KG1 (cell line): ENCODE measurements at places on chromosomes 2 and 18.

DNA sequence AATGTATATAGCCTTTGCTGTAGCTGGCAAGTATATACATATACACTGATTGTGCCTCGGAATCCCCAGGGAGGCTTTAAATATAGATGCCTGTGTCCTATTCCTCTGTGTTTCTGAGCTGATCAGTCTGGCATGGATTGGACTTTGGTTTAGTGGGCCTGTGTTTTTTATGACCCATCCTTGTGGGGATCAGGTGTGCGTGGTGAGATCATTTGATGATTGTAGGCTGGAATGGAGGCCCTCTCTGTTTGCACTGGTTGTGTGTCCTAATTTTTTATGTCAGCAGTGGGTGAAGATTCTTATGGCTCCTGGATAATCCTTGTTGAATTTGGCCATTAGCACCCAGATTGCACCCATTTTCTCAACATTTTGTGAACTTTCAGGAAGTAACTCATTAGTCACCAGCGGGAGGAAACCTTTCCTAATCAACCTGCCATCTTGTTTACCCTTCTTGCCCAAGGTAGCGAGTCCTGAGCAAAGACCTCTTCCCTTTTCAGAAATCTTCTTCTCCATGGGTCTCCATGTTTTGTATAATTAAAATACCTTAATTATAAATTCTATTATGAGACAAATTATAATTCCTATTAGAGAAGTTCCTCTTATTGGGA is 75.8 kb downstream of the UGGT1 start:
- DNase-seq: no peak

GRCh38 chr2:101882769-101883307 is 108.9 kb upstream of the IL1R2 start:
- no peak for DNase-seq

DNA sequence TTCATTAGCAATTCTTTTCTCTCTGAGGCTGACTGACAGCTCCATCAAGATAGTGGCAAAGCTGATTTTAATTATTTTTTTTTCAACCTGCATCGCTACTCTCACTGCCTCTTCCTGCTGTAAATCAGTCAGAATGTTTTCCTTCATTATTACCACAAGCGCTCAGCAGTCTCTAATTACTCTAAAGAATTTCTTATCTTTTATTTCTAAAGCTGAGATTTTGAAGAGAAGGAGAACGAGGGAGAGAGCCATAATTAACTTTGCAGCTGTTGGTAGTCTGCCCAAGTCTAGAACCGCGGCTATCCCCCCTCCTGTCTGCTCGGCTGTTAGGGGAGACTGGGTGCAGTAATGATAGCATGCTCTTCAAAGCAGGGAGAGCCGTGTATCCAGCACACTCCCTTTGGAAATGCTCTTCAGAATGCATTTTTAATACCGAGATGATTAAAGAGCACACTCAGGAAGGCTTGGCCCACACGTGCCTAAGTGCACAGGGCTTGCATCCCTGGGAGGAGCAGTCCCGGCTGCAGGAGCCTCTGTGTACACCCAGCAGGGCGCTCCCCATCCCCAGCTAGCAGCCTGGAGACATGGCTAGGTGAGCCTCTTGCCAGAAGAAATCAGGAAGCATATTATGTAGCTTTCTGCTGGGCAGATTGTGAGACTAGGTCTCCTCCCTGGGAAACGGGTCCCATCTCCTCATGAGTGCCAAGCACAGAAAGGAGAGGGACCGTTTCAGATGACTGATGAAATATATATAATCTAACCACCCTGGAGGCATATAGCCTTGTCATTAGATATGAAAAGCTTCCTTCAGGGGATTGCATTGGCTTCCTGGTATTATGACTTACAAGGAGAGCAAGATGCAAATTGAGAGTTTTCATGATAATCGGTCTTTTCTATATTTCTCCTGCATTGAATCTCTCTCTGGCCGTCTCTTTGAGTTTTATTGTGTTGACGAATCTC is 555.2 kb downstream of the CMPK2 start:
- no peak for DNase-seq

DNA sequence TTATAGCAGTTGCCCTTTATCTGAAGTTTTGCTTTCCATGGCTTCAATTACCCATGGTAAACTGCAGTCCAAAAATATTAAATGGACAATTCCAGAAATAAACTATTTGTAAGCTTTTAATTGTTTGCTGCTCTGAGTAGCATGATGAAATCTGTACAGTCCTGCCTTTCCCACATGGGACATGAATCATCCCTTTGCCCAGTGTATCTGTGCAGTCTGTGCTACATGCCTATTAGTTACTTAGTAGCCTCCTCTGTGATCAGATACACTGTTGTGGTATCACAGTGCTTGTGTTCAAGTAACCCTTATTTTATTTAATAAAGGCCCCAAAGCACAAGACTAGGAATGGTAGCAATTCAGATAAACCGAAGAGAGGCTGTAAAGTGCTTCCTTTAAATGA is 810.6 kb upstream of the PIK3C3 start:
- no peak for DNase-seq

DNA sequence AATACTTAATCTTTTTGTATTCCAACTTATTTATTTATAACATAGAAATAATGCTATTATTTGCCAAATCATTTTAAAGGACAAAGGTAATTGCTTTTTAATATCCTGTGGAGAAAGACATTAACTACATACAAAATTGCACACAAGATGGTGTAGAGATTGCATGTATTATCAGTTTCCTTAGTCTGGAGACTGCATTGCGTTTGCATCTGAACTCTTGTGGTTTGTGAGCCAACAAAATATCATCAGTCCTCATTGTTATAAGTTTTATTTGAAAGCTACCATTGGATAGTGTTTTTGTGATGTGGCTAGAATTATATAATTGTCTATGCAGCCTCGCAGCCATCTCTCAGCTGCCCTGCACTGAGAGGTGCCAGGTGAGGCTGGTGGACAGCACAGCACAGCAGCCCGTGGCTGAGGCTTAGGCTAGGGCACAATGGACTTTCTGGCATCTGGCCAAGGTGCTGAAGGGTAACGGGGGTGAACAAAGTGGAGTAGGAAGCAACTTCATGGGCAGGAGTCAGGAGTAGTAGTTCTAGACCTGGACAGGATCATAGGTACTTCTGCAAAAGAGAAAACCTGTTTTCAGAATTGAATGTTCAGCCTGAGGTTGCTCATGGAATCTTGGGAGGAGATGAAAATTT is 15.1 kb downstream of the RASGRP3 start:
- DNase-seq: no peak

- DNase-seq: peak; percentile 49
These were observed 159.0 kb upstream of the HAAO start for GRCh38 chr2:42951263-42951938.

- no peak for DNase-seq
These were observed 209.5 kb downstream of the UBE2E3 start for GRCh38 chr2:181189951-181190350.

DNA sequence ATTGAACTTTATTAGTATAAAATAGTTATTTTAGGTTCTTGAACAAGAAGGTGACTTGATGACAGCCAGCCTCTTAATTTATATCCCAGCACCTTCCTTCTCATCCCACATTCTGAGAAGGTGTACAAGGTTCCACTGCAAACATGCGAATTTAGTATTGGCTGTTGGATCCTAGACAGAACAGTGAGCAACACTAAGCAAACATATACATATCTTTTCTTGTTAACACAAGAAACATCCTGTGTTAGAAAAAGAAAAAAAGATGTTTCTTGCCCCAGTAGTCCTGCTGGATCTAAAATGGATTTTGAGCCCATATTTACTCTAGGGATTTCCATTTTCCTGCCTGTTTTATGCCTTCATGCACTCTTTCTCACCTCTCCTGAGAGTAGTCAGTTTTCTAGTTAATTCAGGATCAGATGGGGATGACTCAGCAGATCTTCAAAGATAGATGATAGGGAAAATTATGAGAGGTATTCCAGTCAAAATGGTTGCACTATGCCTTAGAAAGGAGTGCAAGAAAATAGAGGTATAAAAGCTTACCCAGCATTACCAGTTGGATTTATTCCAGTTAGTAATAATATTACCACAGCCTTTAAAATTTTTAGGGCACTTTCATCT is 336.5 kb downstream of the MEIS1 start:
- no peak for DNase-seq

DNA sequence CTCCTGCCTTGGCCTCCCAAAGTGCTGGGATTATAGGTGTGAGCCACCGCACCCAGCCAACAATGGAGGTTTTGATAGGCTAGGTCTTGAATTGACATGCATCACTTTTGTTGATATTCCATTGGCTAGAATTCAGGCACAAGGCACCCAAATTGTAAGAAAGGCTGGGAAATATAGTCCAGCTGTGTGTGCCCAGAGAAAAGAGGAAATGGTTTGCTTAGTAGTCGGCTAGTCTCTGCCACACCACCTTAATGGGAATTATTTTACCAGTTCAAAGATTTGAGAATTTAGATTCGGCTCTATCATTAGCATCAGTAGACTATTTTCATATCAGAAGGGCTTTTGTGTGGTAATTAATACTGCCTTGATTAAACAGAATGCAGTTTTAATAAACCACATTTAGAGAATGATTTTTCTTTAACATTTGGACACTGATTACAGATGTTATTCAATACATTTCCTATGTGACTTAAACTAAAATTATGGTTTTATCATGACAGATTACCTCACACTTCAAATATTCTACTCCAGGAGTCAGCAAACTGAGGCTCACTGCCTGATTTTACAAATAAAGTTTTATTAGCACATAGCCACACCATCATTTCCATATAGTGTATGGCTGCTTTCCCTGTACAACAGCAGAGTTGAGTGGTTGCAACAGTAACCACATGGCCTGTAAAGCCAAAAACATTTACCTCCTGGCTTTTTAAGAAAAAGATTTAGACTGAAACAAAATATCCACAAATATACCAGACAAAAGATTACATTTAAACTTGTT is 27.4 kb downstream of the DBI start:
- no peak for DNase-seq

- no peak for DNase-seq
These were observed 103.1 kb upstream of the THOC1 start for GRCh38 chr18:370751-371608.

GRCh38 chr2:19872302-19872701 is 29.5 kb downstream of the TTC32 start:
- DNase-seq: no peak

- DNase-seq: no peak
These were observed 22.3 kb downstream of the EFEMP1 start for GRCh38 chr2:55901322-55901721.

DNA sequence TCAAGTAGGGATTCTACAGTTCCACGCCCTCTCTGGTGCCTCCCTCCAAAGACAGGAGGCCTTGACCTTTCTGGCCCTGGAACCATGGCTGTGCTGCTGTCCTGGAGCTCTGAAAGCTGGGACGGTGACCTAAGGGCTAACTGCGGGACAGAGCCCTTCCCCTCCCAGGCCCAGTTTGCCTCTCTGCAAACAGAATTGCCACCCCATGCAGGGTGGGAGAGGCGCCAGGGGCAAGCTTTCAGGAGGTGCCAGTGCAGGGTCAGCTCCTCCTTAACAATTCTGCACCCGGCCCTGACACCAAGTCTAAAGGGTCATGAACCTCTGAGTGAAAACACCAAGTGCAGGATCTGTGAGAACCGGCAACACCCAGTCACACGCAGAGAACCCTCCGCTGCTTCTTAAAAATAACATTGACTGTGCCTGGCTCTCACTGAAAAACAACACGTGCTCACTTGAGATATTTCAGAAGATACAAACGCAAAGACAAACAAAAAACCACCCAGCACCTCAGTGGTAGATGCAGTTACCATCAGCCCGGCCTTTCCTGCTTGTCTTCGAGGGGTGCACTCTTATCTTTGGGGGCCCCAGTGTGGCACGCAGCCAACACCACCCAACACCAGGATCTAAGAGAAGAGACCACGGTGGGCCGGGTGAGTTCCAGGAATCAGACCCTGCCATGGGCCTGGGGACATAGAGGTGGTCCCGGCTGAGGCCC is 1.1 kb upstream of the SNED1 start:
- DNase-seq: no peak

DNA sequence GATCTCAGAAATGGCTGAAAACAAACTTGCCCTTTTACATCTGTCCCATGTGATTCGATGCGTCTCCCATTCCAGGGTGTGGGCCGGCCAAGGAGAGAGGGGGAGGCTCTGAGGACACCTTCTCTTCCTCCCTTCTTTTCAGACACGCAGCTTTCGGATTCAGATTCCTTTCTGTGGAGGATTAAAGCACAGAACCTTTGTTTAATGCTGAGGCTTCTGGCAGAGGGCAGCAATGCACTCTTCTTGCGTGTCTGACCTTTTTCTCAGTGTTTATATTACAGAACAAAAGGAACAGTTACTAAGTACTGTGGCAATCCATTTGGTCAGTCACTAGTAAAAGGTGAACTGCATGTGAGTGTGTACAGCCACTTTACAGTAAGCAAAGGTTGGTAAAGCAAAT is 268.9 kb upstream of the CCDC68 start:
- DNase-seq: no peak

DNA sequence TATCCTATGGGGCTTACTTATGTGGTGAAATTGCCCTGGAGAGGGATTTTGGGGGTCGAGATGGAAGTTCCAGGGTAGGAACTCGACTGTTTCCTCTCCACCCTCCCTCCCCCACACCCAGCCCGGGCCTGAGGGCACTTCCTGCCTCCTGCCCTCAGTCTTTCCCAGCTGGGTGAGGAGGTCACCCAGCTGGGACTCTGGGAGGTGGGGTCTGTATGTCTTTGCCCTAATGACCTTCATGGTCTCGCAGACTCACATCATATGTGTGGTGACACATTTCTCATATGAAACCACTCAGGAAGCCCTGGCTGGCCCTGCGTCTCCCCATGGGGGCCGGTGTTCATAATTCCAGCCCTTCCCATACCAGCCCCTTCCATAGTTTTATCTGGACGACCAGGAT is 12.4 kb downstream of the ATOH8 start:
- no peak for DNase-seq

GRCh38 chr2:166825914-166826313 is 62.4 kb upstream of the XIRP2 start:
- DNase-seq: no peak

DNA sequence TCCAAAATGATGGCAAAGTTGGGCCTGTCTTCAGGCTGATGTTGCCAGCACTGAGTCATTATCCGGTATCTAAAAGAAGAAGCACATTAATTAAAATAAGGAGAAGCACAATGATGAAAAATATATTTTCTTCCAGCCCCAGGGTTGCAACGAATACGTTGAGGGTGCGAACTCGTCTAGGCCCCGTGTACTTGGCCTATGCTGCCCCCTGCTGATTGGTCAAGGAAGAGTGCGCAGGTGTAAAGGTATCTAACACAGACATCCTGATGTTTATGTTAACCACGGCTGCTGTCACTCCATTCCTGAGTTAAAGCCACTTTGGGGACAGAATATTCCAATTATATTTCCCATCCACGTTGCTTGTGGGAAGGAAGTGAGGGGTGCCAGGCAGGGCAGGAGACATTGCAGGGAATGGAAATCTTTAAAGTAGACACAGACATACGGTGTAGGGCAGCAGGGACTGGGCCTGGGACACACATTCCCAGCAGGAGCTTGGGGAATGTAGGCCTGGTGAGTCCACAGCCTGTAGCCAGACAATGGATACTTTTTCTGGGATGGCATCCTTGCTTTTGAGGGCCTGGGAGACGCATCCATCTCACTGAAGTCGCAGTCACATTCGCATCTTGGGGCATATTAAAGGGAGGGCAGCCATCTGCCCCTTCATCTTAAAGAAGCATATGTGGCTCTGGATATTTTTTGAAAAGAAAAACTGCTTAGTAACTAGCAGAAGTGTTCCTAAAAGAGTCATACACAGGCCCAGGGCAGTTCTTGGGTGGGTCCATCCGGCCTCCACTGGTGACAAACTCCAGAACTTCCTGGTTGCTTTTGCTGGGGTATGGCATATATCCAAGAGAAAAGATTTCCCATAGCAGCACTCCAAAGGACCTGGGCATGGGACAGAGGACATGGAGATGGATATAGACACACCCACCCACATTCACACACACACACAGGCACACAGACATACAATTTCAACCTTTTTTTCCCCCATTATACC is 81.9 kb downstream of the CLIP4 start:
- DNase-seq: peak; percentile 21

GRCh38 chr18:73758446-73758845 is 389.2 kb downstream of the FBXO15 start:
- no peak for DNase-seq
